ENCODE measurements at places on chromosomes 13 and 19.

DNA sequence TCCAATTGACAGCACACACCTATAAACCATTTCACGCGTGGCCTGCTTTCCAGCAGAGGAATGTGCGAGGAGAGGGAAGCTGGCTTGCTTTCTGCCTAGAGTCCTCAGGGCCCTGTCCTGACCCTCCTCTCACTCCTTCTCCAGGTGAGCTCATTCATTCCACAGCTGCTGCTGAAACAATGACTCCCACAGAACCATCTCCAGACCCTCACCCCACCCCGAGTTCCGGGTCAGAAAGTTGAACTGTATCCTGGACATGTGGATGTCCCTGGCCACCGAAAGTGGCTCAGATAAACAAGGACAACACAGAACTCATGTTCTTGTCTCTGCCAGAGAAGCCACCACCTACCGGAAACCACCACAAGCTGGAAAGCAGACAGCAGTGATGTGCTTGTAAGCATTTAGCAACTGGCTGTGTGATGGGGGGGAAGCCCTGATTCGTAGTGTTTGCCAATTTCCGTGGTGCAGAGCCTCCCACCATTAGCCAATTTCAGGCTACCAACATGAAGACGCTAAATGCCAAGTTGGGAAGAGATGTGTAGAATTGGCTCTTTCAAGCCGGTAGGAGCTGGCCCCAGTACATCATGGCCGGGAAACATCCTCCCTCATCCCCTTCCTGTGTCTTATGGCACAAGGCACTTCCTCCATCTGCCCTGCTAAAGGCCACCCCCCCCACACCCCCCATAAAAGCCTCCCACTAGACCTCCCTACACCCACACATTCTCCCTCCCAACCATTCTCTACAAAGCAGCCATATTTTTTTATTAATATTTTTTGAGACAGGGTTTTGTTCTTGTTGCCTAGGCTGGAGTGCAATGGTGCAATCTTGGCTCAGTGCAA lies 5.0 kb downstream of the SYCE2 start:
- no peak for DNase-seq

- no peak for DNase-seq
Observed at GRCh38 chr19:45676851-45677263, 8.8 kb downstream of the GIPR start.

GRCh38 chr13:74675182-74675581 lies 541.0 kb upstream of the KLF12 start:
- DNase-seq = no peak

DNA sequence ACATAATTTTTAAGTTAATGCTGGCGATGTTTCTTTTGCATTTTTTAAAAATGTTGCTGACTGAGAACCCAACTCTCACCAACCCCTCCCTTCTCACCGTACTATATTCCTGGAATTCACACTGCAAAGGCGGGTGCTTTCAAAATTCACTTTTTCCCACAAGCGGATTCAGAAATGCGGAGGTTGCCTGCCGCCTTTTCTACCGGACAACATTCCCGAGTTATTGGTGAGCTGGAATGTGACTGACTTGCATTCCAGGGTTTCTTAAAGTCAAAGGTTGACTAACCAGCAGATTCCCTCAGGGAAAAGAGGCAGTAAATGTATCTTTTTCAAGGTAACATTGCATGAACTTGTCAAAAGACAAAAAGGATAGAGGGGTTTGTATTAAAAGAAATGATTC lies 113.3 kb downstream of the RAB20 start:
- no peak for DNase-seq

DNA sequence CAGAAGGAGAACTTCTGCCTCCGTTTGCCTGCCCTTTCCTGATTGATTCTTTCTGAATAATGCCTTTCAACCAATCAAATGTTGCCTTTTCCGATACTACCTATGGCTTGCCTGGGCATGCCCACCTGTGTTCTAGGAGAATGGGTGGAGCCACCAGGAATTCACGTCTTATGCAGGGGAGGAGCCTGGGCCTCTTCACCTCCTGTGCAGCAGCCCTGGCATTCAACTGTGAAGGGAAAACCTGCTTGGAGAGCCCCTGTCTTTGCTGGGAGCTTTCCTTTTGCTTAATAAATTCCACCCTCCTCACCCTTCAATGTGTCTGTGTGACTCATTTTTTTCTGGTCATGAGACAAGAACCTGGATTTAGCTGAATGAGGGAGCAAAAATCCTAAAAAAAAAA lies 730.7 kb downstream of the UQCRFS1 start:
- DNase-seq = peak; percentile 45

DNA sequence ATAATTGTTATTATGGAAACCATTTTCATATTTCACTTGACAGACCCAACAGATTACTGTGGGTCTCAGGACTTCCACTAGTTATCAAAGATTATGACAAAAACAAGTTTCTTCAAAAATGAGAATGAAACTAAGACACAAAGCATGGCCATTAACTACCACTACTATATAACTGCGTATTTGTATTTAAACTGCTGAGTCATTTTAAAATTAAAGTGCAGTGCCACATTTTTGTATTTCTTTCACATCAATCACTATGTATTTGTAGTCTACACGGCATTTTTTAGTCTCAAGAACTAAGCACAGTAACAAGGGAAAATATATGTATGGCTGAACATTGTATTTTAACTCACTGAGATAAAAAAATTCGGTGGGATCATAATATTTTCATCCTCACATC lies 10.1 kb upstream of the KLF12 start:
- DNase-seq = no peak

GRCh38 chr19:10454267-10454666 lies 33.9 kb downstream of the PDE4A start:
- DNase-seq = no peak

DNA sequence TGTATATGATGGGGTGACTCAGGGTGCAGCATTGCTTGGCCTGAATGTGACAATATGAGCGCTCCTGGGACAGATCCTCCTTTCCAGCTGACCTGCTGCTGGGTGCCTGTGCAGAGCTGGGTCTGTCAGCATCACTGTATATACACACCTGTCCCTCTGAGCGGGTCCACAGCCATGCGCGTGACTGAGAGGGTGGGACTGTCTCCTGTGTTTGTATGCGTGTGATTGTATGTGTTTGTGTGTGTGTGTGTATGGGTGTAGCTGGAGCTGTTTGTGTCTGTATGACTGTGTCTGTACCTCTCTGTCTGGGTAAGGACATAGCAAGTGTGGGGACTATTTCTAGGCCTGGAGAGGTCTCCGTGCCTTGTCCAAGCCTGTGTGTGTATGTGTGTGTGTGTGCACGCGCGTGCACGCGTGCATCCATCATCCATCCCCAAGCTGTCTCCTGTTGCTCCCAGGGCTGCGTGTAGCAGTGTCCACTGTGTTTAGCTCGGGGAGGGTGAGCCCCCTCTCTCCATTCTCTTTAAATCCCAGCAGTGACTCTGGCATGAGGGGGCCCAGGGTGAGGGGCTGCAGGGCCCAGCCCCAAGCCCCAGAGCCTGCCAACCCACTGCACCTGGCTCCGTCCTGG lies 8.3 kb downstream of the IGLON5 start:
- no peak for DNase-seq

- DNase-seq = no peak
Observed at GRCh38 chr13:76023652-76024051, 387.5 kb downstream of the LMO7 start.

DNA sequence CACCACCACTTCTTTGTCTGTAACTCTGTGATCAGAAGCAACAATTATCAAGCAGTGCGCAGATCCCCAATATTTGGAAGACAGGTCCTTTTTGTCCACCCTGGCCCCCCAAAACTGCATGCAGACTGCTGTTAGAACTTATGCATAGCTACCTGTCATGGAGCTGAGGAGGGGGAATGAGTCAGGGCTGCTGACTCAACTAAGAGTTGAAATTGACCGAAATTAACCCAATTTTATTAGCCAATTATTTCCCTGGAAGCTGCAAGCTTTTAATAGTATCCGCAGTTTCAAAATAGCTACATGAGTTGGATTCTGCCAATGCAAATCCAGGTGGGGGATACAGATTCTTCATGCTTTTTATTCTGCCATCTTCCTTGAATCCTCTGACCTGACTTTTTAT lies 14.0 kb upstream of the ZNF491 start:
- peak; percentile 78 for DNase-seq

GRCh38 chr13:111269508-111269907 lies 50.9 kb upstream of the TEX29 start:
- no peak for DNase-seq

DNA sequence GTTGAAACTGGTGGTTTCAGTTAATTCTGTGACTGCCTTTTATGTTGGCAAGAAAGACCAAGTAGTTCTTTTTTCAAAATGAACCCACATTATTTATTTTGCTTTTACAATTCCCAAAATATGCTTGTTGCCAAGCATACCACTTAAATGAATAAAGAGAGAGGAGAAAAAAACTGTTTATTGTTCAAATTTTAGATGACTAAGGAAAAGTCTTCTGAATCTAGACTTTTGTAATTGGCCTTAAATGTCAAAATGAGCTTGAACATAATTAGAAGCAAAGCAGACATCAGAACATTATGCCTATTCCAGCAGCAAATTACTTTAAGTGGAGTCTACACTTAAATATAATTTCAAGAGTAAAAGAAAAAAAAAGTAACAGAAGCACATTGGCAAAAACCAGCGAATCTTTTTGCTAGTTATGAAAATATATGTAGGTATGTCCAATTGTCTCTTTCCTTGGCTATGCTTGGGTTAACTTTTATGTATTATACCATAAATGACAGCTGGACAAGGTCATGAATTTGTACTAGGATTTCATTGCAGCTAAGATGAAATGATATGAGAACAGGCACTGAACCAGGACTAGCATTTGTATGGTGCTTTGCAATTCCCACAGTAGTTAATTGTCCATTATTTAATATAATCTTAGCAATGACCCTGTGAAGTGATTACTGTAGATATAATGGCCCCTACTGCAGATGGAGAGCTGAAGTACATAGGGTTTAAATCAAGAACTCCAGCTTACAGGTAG lies 211.9 kb downstream of the NALCN start:
- DNase-seq = no peak

DNA sequence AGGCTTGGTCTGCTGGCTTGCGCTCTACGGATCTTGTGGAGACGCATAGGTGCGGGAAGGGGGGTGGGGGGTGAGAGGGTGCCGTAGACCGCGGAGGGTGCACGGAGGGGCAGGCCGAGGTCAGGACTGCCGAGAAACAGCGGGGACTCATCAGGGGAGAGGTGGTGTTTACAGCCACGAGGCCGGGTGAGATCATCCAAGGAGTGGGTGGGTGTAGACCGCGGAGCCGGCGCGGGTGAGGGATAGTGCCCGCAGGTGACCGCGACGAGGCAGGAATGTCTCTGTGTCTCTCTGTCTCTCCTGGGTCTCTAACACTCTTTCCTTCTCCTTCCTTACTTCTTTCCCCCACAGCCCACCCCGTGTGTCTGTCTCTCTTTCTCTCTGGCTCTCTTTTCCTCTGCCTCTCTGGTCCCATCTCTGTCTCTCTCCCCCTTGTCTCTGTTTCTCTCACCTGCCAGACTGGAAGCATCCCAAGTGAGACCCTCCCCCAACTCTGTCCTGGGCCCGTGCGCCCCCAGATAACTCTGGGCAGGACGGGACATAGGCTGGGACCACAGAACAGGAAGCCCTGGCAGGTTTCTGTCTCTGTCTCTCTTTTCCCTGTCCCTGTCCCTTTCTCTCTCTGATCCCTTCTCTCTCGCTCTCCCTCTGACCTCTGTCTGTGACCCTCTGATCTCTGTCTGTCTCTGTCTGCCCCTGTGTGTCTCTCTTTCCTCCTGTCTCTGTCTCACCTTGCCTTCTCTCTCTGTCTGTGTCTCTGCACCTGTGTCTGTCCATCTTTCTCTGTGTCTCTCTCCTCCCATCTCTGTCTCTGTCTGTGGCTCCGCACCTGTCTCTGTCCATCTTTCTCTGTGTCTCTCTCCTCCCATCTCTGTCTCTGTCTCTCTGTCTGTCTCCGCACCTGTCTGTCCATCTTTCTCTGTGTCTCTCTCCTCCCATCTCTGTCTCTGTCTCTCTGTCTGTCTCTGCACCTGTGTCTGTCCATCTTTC lies 1.8 kb upstream of the KLK4 start:
- DNase-seq = no peak

- no peak for DNase-seq
Observed at GRCh38 chr13:98520674-98521449, 56.0 kb downstream of the STK24 start.

- DNase-seq = no peak
Observed at GRCh38 chr13:46839399-46839798, 42.4 kb upstream of the ESD start.

DNA sequence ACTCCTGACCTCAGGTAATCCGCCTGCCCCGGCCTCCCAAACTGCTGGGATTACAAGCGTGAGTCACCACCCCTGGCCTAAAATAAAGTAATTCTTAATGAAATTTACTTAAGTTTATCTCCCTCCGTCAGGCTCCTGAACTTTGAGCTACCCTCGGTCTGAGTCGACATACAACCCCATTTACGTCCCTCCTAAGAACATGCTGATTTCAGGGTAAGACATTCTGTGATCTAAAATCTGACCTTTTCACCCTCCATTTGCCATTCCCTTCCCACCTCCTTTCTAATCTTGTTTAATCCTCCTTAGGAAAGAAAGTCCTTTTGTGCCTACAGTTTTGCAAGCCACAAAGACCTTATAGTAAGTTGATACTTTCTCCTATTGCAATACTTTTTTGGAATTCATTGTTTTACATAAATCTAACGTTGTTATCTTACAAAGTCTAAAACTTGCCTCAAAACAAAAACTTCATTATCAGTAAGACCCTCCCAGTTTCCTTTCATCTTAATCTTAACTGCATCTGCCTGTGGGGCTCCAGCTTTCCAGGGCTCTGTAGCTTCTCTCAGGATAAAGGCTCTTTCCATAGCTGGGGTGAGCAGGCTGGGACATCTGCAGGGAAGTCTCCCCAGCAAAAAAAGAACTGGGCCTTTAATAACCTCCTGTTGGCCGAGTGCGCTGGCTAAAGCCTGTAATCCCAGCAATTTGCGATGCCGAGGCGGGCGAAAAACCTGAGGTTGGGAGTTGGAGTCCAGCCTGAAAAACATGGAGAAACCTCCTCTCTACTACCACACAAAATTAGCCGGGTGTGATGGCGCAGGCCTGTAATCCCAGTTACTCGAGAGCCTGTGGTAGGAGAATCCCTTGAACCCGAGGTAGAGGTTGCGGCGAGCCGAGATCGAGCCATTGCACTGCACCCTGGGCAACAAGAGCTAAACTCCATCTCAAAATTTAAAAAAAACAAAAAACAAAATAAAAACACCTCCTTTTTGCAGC lies 143.1 kb downstream of the ZNF737 start:
- peak; percentile 16 for DNase-seq

DNA sequence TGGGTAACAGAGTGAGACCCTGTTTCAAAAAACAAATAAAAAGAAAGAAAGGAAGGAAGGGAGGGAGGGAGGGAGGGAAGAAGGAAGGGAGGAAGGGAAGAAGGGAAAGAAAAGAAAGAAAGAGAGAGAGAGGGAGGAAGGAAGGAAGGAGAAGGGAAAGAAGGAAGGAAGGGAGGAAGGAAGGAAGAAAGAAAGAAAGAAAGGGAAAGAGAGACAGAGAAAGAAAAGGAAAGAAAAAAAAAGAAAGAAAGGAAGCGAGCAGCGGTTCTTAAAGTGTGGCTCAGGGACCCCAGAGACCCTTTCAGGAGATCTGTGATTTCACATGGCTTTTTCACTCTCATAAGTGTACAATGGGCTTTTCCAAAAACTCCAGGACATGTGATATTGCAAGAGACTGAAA lies 9.9 kb upstream of the CADM4 start:
- no peak for DNase-seq

GRCh38 chr13:40605573-40605972 lies 60.9 kb downstream of the FOXO1 start:
- DNase-seq = no peak

GRCh38 chr13:71831716-71832115 lies 35.3 kb downstream of the DACH1 start:
- no peak for DNase-seq
